ENCODE measurements at places on chromosomes 12 and 14. TPM values are rescaled to one million over a fixed set of nuclear protein-coding genes. Genes with fewer than 3 reads are reported as not detected.

Gene RHOJ
- polyA plus RNA-seq, result 4.0 TPM

Gene CLEC9A
- not detected for polyA plus RNA-seq

- DNase-seq, result no peak
Observed at GRCh38 chr12:38149395-38150073, 167.0 kb upstream of the ALG10B start.

- no peak for DNase-seq
Observed at GRCh38 chr12:4997939-4998338, 45.7 kb upstream of the KCNA5 start.

- DNase-seq, result peak; percentile 90
Observed at GRCh38 chr14:103126873-103127304, 3.6 kb downstream of the TNFAIP2 start.

DNA sequence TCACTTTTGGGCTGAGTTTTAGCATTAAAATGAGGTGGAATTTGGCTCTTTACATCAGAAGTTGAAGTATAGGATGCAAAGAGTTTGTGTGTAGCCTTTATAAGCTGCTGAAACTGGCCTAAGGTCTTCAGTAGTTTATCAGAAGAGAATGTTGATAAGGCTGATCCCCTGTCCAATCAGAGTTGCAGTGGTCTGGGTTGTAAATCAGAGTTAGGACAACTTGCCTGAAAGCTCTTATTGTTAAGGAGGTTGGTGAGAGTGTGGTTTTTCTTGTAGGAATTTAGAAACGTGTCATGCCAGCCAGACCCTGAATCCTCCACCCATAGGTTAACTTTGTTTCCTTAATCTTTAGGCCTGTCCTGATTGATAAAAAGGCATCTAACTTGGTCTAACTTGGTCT is 143.5 kb downstream of the ST8SIA1 start:
- DNase-seq, result no peak

DNA sequence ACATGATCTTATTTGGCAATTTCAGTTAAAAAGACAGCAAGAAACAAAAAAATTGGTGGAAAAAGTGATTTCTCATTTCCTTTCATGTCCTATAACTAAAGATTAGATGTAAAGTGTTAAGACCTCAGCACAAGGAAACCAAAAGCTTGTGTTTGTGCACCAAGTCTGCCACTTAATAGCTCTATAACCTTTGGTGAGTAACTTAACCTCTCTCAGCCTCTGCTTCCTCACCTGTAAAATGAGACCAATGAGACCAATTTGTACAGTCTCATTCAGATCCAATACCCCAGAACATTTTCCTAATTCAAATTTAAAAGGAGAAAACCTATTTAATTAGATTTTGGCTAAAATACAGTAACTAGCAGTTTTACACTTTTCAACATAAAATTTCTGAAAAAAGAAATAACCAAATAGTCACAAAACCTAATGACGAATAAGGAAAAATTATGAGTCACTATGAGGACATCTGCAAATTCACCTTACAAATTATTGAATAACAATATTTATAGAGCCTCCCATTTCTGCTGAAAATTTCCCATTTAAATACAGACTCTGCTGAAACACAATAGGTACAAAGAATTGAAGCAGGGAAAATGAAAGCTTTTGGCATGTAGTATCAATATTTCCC is 71.1 kb downstream of the EPS8 start:
- DNase-seq, result no peak

GRCh38 chr12:79547044-79547734 is 143.6 kb downstream of the PAWR start:
- peak; percentile 52 for DNase-seq

GRCh38 chr12:5272018-5272785 is 159.7 kb upstream of the NTF3 start:
- DNase-seq, result no peak

GRCh38 chr12:114347861-114348260 is 58.1 kb downstream of the TBX5 start:
- no peak for DNase-seq

DNA sequence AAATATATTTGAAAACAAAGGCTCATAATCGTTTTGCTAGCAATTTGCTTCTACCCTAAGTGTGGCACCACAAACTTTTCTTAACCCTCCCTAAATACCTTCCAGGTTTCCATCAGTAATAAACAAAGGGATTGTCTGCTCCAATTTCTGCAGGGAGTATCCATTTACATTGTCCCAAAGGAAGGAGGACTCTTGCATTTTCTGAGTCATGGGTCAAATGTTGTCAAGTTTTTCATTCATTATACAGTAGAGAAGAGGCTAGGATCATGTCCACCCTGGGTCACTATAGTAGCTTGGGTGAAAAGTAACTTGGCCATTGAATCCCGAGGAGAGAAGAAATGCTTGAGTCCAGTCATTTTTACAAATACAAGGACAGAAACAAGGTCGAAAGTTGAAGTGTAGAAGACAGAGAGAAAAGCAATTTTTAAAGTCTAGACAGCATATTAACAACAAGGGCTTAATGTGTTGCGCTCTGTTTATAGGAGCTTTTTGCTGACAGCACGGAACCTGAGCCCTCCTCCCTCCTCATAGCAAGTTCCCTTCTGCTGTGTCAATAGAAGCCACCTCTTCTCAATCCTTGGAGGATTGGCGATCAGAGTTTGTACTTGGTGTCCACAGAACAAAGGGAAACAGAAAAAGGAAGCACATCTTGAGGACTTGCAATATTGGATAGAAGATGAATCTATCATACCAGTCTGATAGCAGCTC is 53.1 kb downstream of the TMEM30B start:
- no peak for DNase-seq

GRCh38 chr12:40788276-40788675 is 96.0 kb downstream of the CNTN1 start:
- no peak for DNase-seq

DNA sequence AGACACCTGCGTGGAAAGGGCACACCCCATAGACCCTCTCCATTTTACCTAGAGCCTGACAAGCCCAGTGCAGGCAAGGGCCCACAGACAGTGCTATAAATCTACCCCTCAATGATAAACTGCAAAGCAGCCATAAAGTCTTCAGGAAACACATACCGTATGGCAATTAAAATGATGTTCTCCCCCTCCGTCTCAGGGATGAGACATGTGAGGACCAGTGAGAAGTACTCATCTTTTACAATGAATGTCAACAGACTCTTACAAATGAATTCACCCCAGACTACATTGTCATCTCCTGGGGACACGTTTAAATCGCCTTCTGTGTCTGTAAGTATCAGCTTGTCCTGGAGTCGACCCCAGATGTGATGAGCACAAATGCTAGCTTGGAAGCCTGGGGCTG is 362.7 kb downstream of the ADGRD1 start:
- no peak for DNase-seq

Data from kidney (tissue), 22 donors.